ENCODE measurements at places on chromosomes 2 and 18.

GRCh38 chr2:195319112-195319460 is 337.9 kb upstream of the SLC39A10 start:
- DNase-seq = no peak

DNA sequence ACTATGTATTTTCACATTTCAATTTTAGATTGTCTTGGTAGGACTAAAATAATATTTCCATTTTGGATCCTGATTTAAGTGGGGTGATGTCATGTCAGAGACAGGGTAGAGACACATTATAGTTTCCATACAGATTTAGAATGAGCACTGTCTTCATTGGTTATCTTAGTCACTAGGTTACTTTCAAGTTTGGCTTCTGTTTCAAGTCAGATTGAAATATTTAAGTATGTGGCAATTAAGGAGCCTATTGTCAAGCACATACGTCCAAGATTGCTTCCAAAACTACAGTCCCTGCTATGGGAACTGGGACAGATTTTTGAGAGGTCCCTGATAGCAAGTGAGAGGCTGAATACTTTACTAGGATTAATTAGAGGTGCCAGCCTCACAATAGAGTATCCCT is 89.2 kb upstream of the FAM117B start:
- DNase-seq = no peak

DNA sequence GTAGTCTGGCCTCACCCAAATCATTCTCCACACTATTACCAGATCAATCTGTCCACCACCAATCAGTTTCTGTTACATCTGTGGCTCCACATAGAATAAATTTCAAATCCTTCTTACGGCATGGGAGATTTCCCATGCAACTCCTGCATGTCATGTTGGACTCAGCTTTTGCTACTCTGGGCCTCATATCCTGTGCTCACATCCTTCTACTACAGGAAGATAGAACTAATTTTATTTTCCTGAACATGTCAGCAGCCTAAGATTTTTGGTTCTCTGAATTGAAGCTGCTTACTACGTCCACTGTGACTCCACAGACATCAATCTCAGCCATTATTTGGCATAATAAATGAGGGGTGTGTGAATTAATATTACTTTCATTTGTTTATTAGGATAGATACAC is 181.1 kb downstream of the CCDC85A start:
- no peak for DNase-seq

DNA sequence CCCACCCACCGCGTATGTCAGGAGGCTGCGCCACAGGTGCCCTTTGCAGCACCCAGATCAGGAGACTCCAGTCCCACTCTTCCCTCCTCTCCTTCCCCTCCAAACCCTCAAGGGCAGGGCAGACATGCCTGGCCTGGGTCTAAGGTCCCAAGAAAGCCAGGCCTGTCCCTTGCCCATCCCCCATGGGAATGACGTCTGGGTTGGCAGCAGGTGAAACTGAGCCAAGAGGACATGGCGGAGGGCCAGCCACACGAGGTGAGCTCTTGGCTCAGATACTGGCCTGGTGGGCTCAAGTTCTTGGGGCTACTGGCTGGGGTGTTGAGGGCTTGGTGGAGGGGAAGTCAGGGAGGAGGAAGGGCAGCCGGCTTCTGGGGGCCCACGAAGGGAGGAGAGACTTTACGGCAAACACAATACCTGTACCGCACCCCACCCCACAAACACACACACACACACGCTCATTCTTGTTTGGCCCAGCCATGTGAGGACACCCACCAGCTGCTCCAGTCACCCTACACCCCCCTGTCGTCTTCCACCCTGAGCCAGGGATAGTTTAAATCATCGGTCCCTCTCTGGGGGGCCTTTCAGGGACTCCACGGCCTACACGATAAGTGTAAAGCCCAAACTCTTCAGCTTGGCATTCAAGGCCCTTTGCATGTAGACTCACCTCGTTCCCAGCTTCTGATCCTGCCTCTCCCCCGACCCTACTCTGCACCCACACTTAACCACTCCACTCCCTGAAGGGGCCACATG is 24.1 kb upstream of the TNS1 start:
- no peak for DNase-seq

GRCh38 chr2:62408241-62408677 is 97.7 kb downstream of the TMEM17 start:
- DNase-seq = no peak

DNA sequence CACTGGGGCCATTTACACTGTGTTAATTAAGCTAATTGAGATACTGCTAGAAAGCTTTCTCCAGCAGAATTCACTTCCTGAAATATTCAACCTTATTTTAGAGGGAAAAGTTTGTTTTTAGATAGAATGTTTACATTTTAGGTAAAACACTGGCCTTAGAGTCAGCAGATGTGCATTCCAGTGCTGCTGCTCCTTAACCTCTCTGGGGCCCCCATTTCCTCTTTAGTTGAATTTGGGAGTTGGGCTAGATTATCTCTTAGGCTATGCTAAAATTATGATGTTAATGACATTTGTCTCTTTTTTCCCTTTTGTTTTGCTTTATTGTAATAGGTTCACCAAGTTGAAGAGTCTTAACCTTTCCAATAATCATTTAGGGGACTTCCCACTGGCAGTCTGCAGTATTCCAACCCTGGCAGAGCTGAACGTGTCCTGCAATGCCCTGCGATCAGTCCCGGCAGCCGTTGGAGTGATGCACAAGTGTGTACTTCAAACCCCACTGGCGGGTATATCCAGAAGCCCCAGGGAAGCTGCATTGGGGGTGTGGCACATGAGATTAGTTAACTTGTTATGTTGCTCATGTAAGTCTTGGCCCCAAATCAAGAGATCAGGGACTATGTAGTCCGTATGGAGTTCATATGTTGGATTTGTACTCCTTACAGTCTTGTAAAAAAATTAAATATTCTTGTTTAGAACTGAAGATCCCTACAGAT is 179.5 kb downstream of the PHLPP1 start:
- no peak for DNase-seq

- no peak for DNase-seq
Observed at GRCh38 chr2:27306136-27306535, 2.1 kb downstream of the UCN start.

GRCh38 chr2:232482301-232483238 is 5.1 kb downstream of the ECEL1 start:
- no peak for DNase-seq

DNA sequence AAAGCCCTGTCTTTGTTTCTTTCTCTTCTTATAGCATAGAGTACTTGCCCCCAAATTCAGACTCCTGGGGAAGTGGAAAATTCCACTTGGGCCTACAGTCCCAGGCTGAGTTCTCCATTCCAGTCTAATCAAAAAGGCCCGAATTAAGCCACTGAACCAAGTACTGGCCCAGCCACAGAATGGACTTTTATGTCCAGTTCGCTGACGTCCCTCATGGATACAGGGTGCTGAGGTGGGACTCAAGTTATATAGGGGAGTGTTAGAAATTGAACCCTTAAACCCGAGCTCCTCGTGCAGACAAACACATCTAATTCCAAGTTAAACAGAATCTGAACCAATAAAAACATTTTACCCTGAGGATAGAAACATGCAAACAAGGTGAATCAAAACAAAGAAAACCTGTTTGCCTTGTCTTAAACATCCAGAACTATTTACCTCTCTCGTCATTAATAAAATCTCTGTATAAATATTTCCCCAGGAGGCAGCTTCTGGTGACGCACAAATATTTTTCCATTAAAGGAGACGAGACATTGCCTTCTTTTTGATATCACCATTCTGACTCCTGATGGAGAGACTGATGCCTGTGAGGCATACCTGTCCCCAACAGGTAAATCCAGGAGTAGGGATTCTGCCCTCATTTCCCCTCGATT is 136.8 kb upstream of the ARL4C start:
- no peak for DNase-seq

DNA sequence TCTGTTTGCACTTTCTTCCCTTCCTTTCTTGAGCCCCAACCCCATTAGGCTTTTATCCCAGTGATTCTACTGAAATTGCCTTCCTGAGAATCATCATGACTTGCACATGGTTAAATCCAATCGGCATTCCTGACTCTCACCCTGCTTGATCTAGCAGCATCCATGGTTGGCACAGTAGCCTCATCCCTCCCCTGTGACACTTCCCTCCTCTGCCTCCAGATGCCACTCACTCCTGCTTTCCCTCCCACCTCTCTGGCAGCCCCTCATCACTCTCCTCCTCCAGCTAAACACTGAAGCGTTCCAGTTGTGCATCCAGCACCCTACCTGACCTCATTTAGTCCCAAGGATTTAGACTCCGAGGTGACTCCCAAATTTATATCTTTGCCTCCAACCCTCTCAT is 114.7 kb downstream of the GALNT14 start:
- no peak for DNase-seq

- DNase-seq = no peak
Observed at GRCh38 chr2:238004077-238004830, 37.4 kb downstream of the UBE2F start.

- DNase-seq = no peak
Observed at GRCh38 chr2:18980786-18981430, 377.5 kb downstream of the OSR1 start.

- no peak for DNase-seq
Observed at GRCh38 chr2:40823478-40823877, 371.6 kb upstream of the SLC8A1 start.

- no peak for DNase-seq
Observed at GRCh38 chr2:234096164-234096563, 45.7 kb downstream of the SPP2 start.

GRCh38 chr2:181364492-181365170 is 92.6 kb upstream of the ITGA4 start:
- no peak for DNase-seq

GRCh38 chr2:211247751-211248150 is 691.4 kb downstream of the CPS1 start:
- DNase-seq = no peak

- no peak for DNase-seq
Observed at GRCh38 chr2:9771481-9772017, 71.7 kb upstream of the TAF1B start.

DNA sequence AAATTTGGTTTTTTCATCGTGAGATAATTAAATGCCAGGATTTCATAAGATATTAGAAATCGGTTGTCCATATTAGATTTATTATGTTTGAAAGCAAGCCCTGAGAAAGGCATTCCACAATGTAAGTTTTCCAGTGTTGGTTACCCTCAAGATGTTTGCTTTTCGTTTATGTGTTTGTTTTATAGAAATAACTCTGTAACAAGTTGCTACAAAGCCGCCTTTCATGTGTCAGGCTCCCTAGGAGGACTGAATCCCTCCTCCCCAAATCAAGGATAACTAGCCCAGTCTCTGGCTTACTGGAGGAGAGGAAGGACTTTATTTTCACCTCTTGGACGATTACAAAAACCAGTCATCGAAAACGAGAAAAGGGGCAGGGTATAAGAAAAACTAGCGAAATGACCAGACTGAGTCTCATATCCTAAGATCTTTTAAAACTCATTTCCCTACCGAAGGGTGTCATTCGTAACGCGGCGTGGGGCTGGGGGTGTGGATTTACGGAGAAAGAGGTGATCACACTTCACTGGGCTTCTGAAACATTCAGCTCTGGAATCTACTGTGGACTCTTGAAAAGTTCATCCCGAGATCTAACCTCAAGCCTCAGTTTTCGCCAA is 1.0 kb upstream of the PEX13 start:
- no peak for DNase-seq

DNA sequence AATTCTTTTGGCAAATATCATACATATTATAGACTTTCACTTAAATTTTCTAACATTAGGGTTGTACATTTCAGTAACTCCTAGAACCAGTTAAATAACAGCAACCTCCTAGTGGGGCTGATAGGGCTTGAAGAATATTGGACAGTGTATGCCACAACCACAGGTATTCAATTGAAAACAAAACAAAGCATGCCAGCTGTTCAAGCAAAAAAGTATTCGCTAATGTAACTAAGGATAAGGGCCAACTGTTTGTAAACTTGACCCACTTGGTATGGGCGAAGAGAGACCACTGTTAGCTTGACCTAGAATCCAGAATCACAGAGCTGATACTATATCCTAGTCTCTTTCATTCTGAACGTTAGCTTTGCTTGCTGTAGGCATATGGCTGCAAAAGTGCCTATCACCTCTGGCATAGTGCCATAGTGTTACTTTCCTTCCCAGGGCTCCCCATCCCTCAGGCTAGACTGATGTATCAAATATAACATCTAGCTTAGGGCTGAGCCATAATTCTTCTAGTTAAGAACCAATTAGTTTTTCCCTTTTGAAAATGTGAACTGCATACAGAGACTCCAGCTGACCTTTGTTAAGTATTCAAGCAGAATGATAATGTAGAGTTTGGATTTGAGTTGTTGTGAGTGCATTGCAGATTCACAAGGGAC is 458.8 kb upstream of the NRXN1 start:
- no peak for DNase-seq

- no peak for DNase-seq
Observed at GRCh38 chr2:166410828-166411472, 35.2 kb upstream of the SCN9A start.

DNA sequence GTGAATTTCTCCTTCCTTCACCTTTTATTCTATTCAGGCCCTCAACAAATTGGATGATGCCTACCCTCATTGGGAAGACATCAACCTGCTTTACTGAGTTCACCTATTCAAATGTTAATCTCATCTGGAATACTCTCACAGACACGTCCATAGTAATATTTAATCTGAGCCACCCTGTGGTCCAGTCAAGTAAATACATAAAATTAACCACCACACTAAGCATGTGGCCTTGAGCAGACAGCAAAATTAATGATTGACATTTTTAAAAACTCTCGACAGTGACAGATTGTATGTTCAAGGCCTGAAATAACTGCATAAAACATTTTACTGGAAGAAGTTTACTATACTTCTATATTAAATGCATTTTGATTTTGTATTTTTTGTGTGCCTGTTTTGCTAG is 540.6 kb upstream of the GCFC2 start:
- no peak for DNase-seq

DNA sequence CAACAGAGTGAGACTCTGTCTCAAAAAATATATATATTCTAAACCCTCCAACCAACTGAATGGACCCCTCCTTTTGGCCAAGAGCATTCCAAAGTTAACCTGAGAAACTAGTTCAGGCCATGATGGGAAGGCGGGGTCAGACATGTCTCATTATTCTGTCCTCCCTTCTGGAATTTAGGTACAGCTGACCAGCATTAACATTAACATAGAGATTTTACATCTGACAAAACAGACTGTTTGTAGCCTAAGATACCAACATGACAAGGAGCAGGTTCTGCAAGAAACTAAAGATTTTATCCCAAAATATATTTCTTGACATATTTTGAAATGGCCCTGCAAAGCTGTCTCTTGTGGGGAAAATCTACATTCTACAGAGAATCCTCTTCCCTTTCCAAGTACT is 6.8 kb upstream of the PDK1 start:
- DNase-seq = no peak

GRCh38 chr2:1967242-1968208 is 223.2 kb upstream of the PXDN start:
- no peak for DNase-seq

- no peak for DNase-seq
Observed at GRCh38 chr2:72579591-72580180, 246.1 kb downstream of the EXOC6B start.

- DNase-seq = no peak
Observed at GRCh38 chr2:19419211-19419880, 60.9 kb upstream of the OSR1 start.
